ENCODE measurements at places on chromosomes 7 and 10.

DNA sequence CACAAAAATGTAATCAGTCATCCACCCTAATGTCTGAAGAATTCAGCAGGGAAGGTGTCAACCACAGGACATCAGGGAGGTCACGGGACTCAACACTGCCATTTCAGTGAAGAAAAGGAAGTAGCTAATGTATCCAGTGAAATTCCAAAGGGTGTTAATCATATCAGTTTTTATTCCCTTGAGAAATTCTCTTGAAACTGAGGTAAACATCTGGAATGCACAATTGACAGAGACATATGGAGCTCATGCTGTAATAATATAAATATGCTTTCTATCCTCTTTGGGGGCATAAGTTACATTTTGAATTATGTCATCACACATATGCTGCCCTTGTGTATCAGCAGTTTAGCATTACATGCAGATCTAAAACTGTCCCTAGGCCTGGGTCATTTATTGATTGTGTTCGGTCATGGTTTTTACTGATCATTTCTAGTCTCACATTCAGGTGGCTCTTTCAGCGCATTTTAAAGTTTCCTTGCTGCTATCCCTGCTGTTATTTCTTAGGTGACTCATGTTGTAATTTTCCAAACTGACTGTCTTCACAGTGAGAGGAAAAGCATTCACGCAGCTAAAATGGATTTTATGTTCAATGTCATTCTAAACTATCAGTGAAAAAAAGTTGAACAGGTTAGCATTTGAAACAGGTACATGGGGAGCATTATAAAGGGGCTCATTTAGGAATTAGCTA lies 273.9 kb downstream of the TSPAN12 start:
- no peak for DNase-seq

GRCh38 chr7:47779341-47779771 lies 168.9 kb downstream of the PKD1L1 start:
- DNase-seq, result no peak

- DNase-seq, result no peak
Measured at GRCh38 chr10:117804470-117805011, 242.2 kb downstream of the RAB11FIP2 start.

GRCh38 chr10:36725581-36726520 lies 399.5 kb upstream of the ANKRD30A start:
- DNase-seq, result no peak

- DNase-seq, result peak; percentile 31
Measured at GRCh38 chr10:3067118-3067858, at the start of gene PFKP. PFKP (plus strand) TSS chr10:3067548; CDS start chr10:3067596, 48 bp downstream.

DNA sequence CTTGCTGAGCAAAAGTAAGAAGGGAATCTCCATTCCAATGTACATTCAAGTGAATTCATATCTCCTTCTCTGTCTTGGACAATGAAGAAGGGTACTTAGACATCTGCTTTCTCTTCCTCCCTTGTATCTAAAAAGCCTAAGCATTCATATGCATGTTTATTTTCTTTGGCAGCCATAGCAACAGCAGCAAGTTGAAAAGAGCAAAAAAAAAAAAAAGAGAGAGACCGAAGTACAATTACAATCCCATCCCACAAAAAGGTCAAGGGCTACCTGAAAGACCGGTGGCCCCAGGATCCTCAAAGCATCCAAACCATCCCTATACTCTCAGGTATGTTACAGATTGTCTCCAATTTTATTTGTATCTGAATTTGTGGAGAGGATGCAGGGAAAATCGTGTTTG lies 4.1 kb downstream of the OR2F1 start:
- no peak for DNase-seq

GRCh38 chr7:137919987-137920386 lies 73.2 kb upstream of the DGKI start:
- DNase-seq, result no peak

GRCh38 chr7:31825576-31825975 lies 138.6 kb downstream of the PPP1R17 start:
- DNase-seq, result no peak

DNA sequence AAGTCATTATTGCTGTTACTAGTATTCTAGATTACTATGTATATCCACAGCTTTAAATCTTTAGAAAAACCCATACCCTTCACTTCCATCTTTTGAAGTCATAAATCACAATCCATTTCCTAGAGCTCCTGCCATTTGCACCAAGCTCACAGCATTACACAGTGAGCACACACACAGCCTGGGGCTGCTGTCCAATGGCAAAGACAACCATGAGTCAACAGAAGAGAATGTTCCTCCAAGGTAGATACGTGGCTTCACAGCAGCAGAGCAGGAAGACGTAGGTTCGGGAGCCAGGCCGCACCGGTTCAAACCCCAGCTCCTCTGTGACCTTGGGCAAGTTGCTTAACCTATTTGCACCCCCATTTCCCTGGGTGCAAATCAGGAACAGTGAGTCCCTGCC lies 234.6 kb downstream of the DIP2C start:
- no peak for DNase-seq

GRCh38 chr7:82805527-82805960 lies 357.1 kb downstream of the PCLO start:
- DNase-seq, result no peak

- no peak for DNase-seq
Measured at GRCh38 chr7:30087371-30087770, 47.4 kb upstream of the MTURN start.

- DNase-seq, result peak; percentile 82
Measured at GRCh38 chr10:119080521-119081259, at the start of gene EIF3A. EIF3A (minus strand) TSS chr10:119080817; CDS start chr10:119080676, 141 bp downstream.

- no peak for DNase-seq
Measured at GRCh38 chr7:139699640-139700504, 77.9 kb downstream of the HIPK2 start.

DNA sequence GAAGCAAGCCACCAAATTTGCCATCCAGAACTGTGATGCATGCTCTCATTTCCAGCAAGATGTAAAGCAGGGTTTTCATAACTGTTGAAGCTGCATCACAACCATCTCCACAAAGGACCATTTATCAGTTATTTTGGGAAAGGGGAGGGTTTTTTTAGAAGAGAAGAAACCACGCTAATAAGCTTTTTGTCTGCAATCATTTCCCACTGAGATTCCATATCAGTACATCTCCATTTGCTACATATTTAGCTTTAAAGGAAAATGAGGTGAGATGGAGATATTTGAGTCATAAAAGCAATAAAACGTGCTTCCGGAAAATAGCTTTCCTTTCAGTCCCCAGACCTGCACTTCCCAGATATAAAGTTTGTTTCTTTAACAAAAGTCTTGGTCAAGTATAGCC lies 258.2 kb downstream of the FRMD4A start:
- DNase-seq, result no peak

GRCh38 chr7:22594020-22594419 lies 94.0 kb upstream of the STEAP1B start:
- no peak for DNase-seq

DNA sequence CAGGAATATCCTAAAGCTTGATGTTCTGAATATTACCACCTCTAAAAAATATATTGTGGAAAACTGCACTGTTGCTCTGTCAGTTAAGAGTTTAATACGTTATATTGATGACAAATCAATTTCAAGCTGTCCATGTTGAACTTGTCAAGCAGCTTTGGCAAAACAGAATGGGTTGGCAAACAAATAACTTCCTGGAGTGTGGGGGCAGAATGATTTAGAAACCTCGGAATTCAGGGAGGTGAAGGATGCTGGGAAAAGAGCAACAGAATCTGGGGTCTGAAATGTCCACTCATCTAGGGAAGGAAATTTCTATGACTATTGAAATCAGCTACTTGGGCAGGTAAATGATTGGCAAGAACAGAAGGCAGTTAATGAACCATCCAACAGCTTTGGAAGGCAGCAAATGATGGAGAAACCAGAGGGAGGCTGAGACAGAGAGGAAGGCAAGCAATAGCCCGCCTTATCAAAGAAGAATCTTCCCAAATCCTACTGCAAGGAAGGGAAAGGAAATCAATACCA lies 95.1 kb upstream of the PALS2 start:
- DNase-seq, result no peak

- DNase-seq, result no peak
Measured at GRCh38 chr10:125155101-125155500, 5.3 kb downstream of the CTBP2 start.

DNA sequence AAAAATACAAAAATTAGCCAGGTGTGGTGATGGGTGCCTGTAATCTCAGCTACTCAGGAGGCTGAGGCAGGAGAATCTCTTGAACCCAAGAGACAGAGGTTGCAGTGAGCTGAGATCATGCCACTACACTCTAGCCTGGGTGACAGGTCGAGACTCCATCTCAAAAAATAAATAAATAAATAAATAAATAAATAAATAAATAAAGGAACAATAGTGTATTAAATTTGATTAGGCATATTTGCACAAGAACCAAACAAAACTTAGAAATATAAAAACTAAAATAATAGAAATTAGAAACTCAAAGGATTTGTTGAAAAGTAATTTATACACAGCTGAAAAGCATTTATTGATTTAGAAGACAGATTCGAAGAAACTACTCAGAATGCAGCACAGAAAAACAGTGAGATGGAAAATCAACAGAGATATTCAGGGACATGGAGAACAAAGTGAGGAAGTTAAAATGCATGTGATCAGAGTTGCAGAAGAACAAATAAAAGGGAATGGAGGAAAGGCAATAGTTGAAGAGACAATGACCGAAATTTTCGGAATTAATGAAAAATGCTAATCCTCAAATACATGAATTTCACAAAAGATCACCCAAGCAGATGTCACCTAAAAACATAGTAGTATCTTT lies 17.7 kb downstream of the IFIT3 start:
- no peak for DNase-seq

DNA sequence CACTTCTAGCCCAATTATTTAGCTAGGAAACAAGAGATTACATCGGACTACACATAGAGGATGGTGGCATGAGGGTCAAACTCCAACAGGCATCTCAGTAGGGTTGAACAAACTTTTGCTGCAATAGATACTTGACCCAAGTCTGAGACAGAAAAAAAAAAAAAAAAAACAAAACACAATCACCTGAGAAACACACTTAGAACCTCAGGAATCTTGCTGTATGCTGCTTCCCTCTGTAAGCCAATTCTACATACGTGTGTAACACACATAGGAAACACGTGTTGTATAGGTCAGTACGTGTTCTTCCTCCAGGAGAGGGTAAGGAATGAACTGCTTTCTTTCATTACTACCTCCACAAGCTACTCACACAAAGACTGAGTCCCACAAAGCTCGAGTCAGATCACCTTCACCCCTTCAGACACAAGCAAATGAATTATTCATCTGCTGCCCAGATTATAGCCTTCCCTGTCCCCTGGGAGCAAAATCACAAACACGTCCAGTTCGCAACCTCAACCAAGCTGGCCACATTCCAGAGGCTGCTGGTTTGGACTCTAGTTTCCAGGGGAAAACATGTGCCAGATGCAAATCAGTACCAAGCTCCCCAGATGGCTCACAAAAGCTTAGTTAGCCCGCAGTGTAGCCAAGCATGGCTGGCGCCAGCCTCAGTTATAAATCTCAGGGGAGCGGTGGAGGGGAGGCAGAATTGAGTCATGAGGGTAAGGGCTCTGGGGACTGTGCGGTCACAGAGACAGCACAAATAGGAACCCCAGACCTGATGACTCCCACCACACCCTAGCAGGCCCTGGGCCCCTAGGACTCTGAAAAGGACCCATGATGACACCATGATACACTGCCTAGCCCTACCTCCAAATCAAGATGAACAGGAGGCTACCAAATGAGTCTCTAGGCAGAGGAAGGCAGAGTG lies 15.1 kb downstream of the PSAP start:
- DNase-seq, result no peak

DNA sequence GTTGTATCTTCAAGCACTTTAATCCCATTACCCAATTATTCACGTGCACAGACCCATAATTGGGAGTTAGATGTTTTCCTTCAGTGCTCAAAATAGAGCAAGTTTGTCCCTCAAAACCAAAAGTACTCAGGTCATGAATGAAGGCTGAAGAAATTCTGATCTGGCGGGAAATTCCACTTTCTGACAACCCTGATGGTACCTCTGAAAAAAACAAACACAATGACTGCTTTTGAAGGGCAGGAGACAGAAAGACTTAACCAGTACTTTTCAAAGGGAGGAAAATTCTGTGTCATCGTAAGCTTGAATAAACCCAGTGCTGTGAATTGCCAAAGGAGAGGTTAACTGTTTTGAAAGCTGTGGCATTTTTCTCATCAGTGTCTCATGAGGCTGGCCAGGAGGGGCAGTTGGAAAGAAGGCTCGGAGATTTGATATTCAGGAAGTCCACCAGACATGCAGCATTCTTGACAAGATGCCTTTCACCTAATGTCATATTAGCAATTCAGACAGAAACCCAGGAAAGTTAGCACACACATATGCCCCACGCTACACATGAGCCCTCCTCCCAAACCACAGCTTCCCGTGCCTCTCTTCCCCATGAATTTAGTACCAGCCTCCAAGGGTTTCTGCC lies 347.0 kb downstream of the KCNMA1 start:
- DNase-seq, result no peak

DNA sequence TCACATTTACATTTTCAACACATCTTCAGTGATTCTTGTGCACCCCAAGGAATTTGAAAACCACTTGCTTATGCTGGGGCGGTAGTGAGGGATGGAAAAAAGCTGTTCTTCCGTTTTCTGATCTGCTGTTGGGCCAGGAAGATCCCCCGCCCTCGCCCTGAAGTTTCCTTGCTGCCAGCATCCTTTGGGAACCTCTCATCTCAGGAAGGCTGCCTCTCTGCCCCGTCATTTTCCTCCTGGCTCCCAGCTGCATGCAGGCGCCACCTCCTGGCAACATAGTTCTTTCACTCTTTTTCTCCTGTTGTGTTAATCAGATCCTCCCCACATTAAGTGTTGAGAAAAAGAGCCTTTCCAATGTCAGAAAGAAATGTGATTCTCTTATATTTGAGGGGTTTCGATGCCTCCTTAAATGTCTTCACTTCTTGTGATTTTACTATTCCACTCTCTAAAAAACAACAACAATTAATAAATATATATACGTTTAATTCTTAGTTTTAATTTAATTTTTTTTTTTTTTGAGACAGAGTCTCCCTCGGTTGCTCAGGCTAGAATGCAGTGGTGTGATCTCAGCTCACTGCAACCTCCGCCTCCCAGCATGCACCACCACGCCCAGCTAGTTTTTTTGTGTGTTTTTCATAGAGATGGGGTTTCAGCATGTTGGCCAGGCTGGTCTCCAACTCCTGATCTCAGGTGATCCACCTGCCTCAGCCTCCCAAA lies 122.9 kb downstream of the RALA start:
- DNase-seq, result peak; percentile 37

DNA sequence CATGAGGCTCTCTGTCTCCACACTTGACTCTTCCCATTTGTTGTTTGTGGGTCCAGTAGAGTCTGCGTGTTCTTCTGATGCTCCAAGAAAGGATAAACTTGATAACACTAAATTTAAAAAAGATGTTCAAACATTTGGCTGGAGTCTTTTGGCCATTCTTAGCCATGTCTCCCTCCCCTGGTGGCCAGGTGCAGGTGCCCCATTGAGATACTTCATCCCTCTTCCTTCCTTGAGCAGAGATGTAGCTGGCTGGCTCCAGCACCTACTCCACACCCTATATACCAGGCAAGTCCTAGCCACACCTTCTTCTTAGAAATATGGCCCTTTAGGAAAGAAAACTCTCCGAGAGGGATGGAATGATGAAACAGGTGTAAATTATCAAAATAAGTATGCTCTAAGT lies 103.2 kb upstream of the GJD4 start:
- no peak for DNase-seq

- no peak for DNase-seq
Measured at GRCh38 chr7:43362652-43363034, 220.3 kb upstream of the STK17A start.

- DNase-seq, result no peak
Measured at GRCh38 chr7:36637417-36637816, 86.9 kb downstream of the AOAH start.

- no peak for DNase-seq
Measured at GRCh38 chr7:86668315-86668714, 24.6 kb downstream of the GRM3 start.

- DNase-seq, result no peak
Measured at GRCh38 chr10:116775488-116776400, 33.4 kb upstream of the HSPA12A start.

GRCh38 chr7:139355320-139355719 lies 4.4 kb upstream of the LUC7L2 start:
- DNase-seq, result no peak
